Mammary epithelial cell (primary cell): ENCODE measurements at places on chromosomes 11 and 22. TPM values are rescaled to one million over a fixed set of nuclear protein-coding genes. Genes with fewer than 3 reads are reported as not detected.
A peak's percentile ranks its signal among the peaks of the same experiment; 100 is the strongest.

DNA sequence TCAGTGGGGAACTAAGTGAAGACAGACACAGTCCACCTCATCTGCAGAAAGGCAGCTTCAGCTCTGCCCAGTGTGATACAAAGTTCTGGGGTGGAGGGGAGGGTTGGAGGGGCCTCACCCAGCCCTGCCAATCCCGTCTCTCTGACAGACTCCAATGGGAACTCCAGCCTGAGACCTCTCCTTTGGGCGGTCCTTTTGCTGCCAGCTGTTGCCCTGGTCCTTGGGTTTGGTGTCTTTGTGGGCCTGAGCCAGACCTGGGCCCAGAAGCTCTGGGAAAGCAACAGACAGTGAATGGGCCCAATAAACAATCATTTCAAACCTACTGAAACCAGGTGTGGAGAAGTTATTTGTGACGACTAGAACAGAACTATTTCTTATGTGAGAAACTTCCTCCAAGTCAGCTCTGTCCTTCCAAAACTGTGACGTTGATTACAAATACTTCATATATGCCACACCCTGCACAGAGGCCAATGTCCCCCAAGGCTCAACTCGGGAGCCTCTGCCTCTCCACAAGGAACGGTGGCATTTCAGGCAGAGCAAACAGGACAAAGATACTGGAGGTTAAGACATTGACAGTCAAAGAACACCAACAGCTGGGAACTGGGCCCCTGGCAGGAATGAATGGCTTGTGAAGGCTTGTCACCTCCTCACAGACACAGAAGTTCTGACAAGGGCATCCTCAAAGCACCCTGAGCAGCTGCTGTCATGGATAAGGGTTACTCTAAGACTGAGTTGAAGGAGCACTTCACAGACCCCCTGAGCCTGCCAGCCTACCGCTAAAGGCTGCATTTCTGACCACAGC lies 8.2 kb downstream of the ZP1 start:
- no peak for DNase-seq

DNA sequence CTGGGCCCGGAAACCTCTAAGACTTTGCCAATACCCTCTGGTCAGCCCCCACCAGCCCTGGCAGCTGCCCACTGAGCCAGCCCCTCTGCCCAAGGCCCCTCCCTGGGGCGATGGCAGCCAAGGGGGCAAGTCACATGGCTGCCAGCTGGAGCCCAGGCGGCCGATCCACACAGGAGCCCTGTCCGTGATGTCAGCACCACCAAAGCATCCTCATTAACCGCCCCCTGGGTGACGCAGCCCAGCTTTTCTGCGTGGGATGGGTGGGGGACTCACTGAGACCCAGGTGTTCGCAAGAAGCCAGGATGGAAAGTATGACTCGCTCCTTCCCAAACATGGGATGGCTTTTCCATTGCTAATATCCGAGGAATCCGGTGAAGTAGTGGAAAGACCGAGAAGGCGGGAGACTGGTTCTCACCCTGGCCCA lies 46.6 kb upstream of the WNT7B start:
- no peak for DNase-seq

DNA sequence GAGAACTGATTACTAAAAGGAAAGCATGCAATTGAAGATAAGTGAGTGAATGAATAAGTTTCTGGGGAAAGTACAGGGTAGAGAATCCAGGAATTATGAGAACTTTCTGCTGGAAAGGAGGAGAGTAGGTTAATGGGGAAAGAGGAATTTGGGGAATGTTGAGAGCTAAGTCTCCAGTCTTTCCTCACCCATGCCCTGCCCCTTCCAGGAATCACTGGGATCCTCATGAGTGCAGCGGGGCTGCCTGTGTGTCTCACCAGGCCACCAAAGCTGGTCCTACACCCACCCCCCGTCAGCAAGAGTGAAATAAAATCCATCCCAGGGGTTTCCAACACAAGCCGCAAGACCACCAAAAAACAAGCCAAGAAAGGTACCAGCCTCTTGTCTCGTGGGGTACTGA lies 17.0 kb downstream of the DTX4 start:
- DNase-seq, result no peak

DNA sequence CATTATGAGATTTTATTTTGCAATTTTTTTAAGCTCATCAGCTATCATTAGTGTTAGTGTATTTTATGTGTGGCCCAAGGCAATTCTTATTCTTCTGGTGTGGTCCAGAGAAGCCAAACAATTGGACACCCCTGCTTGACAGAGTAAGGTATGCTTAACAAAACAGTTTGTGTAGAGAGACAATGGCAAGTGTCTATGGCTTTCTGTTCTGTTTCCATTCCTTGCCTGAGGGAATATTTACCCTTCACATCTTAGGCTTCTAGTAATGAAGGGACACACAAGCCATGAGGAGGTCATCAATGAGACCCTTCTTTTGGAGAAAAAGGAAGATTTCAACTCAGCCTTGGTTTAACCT lies 1278.4 kb upstream of the TENM4 start:
- DNase-seq, result no peak

- no peak for DNase-seq
Measured at GRCh38 chr11:78338138-78338537, 79.5 kb downstream of the GAB2 start.

DNA sequence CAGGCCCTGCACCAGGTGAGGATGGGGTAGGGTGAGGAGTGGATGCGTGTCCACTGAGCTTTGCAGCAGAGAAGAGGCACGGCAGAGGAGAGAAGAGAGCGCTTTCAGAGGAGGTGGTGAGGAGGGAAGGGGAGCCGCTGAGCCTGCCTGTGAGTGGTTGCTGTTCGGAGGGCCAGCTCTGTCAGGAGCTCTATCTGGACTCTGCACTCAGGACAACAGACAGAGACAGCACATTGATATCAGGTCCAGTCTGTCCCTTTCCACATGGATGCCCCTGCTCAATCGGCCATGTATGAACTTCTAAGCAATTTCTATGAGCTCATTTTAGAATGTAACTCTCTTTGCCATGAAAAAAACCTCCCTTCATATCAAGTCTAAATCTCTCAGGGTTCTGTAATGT lies 158.6 kb downstream of the KIRREL3 start:
- DNase-seq, result no peak

- peak; percentile 80 for DNase-seq
Measured at GRCh38 chr22:31292236-31292989, at the start of gene PIK3IP1. Gene PIK3IP1 (minus strand): TSS chr22:31292488. CDS start chr22:31292344, 144 bp downstream.

DNA sequence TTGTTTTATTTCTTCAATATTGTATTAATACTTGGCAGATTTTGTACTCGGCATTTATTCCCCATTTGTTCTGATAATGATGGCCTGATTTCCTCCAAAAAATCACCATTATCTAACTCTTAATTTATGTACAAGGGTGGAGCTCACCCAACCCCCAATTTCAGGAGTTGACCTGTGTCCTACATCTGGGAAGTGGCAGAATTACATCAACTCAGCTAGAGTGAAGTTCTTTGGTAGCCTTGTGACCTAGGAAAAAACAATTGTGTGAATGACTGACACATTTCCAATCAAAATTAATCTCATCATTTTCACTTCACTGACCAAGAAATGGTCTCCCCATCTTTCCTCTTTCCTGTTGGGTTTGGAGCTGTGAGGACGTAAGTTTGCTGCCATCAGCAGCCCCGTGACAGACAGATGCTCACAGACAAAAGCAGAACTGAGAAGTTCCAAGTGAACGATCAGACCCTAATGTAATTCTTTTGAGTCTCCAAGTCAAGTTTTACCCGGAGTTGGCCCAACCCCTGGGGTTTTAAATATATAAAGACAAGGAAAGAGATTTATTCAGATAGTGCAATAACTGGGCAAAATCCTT lies 16.6 kb upstream of the MS4A6E start:
- DNase-seq, result no peak

- no peak for DNase-seq
Measured at GRCh38 chr11:114129142-114129541, 69.6 kb downstream of the ZBTB16 start.

DNA sequence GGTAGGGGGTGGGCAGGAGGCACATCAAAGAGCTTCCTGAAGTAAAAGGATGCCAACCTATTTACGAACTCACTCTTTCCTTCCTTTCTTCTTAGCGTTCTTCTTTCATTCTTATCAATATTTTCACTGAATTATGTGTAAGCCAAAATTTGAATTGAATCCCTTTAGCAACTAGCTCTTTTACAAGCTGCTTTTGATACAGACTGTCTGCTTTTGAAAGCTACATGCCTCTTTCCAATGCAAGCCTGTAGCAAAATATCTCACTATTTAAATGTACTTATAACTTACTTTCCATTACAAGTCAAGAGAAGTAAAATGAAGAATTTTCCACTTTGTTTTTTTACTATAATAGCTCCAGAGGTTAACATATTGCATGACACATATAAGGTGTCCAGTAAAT lies 186.6 kb downstream of the NXPE2 start:
- DNase-seq, result no peak

DNA sequence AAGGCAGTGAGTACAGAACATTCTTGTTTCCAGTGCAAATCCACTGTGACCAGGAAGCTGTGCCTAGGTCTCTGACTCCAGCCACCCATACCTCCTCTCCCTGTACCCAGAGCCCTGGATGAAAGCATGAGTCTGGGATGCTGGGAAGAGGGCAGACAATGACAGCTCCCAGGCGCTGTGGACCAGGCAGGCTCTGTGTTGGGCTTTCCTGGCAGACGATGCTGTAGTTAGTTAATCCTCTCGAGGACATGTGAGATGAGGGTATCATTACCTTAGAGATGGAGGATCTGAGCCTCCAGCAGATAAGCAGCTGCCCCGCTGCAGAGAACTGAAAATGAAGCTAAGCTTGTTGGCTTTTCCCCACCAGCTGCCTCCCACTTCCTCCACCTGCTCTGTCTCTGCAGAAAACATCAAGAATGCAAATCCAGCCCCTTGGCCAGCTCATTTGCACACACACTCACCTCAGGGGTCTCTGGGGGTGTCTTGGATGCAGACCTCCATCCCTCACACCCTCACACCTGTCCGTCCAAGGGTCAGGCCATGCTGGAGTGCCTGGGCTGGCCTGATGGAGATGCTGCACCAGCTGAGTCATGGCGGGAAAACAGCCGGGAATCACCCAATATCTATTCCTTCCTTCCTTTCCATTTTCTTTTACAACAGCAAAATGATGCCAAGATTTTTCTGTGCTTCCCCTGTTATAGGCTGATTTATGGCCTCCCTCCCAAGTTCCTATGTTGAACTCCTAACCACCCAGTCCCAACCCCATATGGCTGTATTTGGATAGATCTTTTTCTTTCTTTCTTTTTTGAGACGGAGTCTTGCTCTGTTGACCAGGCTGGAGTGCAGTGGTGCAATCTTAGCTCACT lies 94.9 kb upstream of the SEPTIN5 start:
- no peak for DNase-seq

DNA sequence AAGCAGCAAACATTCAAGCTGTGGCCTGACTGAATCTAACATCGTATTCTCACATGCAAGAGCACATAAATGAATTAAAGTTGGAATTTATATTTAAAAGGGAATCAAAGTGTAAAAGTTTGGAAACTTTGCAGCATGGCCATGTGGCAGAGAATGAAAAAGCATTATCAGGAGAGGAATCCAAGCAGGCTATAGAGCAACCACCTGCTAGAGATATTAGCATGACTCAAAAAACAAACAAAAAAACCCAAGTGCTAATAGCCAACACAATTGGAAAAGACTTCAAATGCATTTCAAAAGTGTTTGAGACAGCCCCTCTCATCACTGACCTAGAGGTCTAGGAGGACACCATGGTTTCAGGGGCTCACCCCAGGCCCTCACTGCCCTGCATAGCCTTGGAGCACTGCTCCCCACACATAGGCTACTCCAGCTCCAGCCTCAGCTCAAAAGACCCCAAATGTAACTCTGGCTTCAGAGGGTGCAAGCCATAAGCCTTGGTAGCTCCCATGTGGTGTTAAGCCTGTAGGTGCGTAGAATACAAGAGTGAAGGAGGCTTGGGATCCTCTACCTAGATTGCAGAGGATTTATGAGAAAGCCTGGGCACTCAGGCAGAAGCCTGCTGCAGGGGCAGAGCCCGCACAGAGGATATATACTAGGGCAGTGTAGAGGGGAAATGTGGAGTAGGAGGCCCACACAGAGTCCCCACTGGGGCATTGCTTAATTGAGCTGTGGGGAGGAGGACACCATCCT lies 1.7 kb upstream of the KRTAP5-7 start:
- no peak for DNase-seq

DNA sequence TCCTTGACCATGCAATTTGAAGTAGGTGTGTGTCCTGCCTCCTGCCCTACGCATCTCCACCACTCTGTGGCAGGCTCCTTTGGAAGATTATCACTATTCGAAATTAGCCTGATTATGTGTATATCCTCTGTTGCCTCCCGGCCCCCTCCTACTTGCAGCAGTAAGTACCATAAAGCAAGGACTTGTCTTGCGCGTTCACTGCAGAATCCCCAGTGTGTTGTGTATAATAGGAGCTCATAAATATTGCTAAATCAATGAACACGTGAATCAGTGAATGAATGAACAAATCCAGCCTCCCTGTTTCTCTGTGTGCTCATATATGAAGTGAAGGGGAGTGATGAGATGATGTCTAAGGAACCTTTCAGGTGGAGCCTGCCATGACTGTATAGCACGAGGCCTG lies 210.7 kb downstream of the DBX1 start:
- DNase-seq, result no peak

DNA sequence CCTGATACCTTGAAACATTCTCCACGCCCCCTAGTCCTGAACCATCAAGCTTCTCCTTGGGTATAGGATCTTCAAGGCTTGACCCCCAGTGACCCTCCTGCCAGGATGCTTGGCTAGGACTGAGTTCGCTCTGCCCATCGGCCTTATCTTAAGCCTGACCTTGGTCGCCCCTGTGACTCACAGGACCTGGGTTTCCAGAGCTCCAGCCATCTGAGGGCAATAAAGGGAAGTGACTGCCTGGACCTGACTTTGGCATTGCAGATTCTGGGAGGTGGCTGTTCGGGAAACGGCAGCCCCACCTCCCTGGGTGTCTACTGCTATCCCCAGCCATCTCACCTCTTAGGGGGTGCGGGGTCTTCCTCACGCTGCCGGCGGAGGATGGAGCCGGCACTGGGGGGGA lies 15.4 kb downstream of the CARD10 start:
- DNase-seq, result no peak

DNA sequence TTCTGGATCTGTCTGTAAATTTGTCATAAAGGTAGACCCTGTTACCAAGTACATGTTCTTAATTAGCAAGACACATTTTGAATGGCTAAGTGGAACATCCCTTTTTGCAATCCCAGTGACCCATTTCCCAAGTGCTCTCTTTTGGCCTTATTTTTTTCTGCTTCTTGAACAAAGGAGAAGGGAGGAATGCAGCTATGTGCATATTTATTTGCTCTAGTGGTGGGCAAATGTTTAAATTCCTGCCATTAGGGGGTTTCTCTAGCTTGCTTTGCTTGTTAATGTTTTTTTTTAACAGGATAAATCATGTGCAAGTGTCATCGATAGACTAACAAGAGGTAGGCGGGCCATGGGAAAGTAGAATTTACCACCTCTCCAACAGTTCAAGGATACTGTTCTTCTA lies 135.7 kb downstream of the COMMD9 start:
- no peak for DNase-seq

GRCh38 chr11:121024989-121025388 lies 1.1 kb downstream of the TBCEL start:
- DNase-seq, result peak; percentile 38

The SHANK2 gene
- 25.8 TPM for total RNA-seq

The SPDYC gene
- total RNA-seq, result not detected

The SOX6 gene
- total RNA-seq, result 2.3 TPM

The OR11H1 gene
- not detected in 2 replicates for total RNA-seq

The PATE4 gene
- not detected in 2 replicates for total RNA-seq

The MUC5AC gene
- total RNA-seq, result 0.03 TPM in 1 of 2 replicates, not detected in the other

The CTSW gene
- not detected in 2 replicates for total RNA-seq

The CHRDL2 gene
- not detected in 2 replicates for total RNA-seq

The MISFA gene
- total RNA-seq, result 0.50 TPM

The POLD3 gene
- 11.9 and 26.8 TPM in 2 replicates for total RNA-seq
